ENCODE measurements at places on chromosomes 13 and 19. TPM values are rescaled to one million over a fixed set of nuclear protein-coding genes. Genes with fewer than 3 reads are reported as not detected.

Gene RGL3
- total RNA-seq = 84.8 TPM

Gene SIGLECL1
- not detected for total RNA-seq

Gene PRR20A
- not detected for total RNA-seq

Gene BCL2L12
- 46.0 TPM for total RNA-seq

Gene KLHL1
- total RNA-seq = not detected

Gene MEIOSIN
- not detected for total RNA-seq

DNA sequence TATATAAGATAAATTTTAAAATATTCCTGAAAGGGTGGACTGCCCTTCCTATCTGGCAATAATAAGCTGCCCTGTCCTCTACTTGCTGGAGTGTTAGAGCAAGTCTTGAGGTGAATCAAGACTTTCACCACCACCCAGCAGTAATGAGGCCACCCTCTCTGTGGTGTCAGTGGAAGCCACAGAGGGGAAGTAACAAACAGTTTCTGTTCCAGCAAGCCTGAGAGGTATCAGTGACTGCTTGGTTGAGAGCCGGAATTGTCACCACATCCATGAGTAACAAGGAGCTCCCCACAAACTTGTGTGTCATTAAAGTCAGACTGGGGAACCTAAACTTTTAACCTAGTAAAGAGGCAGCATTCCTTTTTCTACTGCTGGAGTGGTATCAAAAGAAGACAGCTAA lies 532.7 kb upstream of the SPRY2 start:
- DNase-seq = no peak

DNA sequence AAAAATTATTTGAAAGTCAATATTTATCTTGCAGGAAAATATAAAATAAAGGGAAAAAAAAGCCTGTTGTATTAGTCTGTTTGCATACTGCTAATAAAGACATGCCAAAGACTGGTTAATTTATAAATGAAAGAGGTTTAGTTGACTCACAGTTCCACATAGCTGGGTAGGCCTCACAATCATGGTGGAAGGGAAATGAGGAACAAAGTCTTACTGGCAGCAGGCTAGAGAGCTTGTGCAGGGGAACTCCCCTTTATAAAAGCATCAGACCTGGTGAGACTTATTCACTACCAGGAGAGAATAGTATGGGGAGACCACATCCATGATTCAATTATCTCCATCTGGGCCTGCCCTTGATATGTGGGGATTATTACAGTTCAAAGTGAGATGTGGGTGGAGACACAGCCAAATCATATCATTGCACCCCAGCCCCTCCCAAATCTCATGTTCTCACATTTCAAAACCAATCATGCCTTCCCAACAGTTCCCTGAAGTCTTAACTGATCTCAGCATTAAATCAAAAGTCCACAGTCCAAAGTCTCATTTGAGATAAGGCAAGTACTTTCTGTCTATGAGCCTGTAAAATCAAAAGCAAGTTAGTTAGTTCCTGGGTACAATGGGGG lies 1416.5 kb upstream of the SPRY2 start:
- no peak for DNase-seq

DNA sequence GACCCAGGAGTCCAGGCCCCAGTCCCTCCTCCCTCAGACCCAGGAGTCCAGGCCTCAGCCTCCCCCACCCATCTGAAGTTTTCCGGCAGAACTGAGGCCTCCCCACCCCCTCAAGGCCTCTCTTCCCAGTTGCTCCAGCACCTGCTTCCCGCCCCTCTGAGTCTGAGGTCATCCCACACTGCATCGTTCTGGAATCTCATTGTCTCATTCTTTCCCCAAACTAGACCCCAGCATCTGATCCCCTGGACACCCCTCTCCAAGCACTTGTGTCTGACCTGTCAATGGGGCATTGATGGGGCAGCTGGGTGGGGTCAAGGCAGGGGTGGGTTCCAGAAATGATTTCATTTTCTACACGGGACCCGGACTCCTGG lies 793 bp upstream of the SBK2 start:
- no peak for DNase-seq

GRCh38 chr13:48600374-48601364 lies 53.1 kb upstream of the CYSLTR2 start:
- DNase-seq = no peak

DNA sequence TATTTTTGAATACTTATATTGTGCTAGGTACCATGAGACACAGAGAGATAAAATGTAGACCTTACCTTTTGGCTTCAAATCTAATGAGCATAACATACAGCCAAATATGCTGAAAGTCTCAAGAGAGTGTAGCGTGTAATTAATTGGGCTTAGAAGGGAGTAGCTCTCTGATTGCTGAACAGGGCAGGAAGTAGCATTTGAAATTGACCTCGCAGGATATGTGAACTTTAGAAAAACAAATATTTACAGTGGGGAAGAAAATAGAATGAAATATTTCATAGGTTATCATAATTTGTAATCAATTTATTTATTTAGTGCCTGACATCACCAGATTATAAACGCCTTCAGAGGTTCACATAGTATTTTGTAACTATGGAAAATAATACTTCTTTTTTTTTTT lies 327.1 kb downstream of the RFC3 start:
- no peak for DNase-seq

DNA sequence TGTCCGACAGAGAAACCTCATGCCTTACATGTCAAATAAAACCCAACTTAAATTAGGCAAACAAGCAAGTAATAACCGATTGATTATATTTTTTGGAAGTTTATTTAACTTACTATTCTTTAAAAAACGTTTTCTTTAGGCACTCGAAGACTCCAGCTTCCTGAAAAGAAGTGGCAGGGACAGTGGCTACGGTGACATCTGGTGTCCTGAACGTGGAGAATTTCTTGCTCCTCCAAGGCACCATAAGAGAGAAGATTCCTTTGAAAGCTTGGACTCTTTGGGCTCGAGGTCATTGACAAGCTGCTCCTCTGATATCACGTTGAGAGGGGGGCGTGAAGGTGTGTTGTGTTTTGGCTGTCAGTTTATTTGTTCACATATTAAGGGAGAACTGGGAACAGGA lies 164.4 kb downstream of the LMO7 start:
- no peak for DNase-seq

- DNase-seq = no peak
Observed at GRCh38 chr19:6358003-6358402, 3.3 kb upstream of the CLPP start.

GRCh38 chr19:6580313-6580712 lies 10.6 kb downstream of the CD70 start:
- no peak for DNase-seq
